GM13977 (cell line): ENCODE measurements at places on chromosomes 11 and 22.
A peak's percentile ranks its signal among the peaks of the same experiment; 100 is the strongest.

DNA sequence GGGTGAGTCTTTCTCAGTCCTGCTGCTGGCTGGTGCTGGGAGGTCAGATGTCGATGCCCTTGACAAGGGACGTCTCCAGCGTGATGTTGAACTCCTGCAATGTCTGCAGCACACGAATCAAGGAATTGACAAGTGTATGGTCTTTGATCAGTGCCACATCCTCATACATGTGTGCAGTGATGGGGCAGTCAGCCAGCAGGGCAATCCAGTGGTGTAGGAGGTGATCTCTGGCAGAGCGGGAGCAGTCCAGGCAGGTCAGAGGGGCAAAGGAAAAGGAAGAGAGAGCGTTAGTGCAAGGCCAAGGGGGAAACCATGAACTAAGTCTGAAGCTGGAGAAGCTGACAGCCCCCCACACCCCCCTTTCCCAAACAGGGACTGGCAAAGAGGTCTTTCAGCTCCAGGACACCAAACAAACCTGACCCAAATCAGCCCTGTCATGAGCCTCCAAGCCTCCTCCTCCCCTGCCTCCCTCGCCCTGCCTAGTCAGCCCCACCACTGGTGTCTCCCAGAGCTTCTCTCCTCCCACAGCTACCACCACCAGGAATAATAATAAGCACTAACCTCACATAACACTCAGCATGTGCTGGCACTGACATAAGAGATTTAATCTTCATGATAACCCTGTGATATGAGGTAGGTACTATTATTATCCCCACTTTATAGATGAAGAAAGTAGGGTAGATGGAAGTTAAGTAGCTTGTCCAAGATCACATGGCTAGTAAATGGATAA is 48.4 kb upstream of the SCUBE2 start:
- DNase-seq, result no peak

DNA sequence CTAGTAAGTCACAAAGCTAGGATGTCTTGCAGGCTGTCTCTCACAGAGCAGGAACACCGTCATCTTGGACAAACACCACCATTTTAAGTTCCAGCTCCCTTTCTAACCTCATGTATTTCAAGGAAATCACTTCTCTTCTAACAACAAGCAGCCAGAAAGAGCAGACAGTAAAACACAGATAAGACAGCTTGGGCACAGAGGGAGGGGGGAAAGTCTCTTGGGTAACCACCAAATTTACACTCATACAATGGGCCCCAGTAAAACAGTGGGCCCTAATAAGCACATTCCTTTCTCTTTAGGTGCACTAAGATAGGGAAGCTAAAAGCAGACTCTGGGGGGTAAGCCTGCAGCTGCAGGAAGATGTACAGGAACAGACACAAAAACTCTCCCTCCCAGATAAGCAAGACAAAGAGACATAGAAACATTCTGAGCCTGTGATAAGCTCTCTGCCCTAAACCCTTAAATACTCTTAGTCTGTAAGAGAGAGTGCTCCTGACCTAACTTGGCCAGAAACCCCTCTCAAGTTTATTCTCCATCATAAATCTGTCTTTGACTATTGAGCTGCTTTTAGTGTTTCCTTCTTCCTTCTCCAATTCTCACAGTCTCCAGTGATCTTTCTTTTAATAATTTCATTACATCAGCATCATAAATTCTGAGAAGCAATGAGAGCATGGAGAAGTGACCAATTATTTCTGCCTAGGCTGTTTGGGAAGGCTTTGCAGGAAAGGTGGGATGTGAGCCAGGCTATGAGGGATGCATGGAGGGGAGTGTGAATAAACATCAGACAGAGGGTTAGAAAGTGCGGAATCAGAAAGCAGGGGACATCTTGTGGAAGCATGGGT is 7.4 kb downstream of the OR10D3 start:
- no peak for DNase-seq

- peak; percentile 42 for DNase-seq
Measured at GRCh38 chr11:73931039-73931645, 19.7 kb upstream of the DNAJB13 start.

DNA sequence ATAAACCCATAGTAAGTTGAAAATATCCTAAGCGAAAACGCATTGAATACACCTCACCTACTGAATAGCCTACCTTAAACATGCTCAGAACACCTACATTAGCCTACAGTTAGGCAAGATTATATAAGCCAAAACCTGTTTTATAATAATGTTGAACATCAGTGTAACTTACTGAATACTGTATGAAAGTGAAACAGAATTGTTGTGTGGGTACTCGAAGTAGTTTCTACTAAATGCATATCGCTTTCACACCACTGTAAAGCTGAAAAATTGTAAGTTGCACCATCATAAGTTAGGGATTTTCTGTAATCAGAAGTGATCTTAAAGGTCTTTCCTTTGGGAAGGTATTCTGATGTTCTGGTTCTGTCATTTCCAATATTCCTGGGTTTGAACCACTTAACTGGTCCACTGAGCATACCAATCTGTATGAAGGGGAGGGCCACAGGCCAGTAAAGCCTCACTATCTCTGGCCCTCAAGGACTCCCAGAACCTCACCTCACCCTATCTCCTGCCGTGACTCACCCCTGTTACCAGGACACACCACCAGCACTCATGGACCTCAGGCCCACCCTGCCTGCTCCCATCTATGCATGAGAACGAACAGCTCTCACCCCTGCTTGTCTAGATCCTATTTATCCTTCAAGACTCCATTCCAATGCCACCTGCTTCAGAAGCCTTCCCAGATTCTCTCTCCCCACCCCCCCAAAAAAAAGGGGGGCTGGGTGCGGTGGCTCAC is 70.0 kb downstream of the NAT10 start:
- no peak for DNase-seq

- DNase-seq, result no peak
Measured at GRCh38 chr11:65503949-65504673, 5.3 kb downstream of the MALAT1 start.

DNA sequence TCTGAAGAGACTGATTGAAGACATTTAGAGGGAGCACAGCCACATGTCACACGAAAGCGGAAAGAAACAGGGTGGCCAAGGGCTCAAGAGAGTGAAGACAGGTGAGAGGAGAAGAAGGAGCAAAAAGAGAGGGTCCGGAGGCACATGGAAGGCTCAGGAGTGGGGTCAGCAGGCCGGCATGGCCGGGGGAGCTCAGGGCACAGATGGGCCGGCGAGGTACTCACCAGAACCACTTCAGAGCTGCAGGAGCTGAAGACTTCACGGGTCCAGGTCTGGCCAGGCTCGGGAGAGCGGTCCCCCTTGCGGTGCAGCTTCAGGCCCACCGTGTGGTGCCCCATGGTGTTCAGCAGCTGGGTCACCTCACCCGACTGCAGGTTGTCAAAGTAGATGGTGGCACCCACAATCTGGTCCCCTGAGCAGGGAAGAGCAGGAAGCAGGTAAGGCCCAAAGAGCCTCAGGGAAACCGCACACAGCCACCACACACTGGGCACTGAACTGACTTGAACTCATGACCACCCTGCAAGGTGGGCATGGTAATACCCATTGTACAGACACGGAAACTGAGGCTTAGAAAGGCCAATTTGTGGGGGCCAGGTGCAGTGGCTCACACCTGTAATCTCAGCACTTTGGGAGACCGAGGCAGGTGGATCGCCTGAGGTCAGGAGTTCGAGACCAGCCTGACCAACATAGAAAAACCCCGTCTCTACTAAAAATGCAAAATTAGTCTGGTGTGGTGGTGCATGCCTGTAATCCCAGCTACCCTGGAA is 11.6 kb downstream of the AHNAK start:
- DNase-seq, result no peak

- DNase-seq, result peak; percentile 70
Measured at GRCh38 chr22:41862160-41862529, 29.2 kb downstream of the SREBF2 start.

DNA sequence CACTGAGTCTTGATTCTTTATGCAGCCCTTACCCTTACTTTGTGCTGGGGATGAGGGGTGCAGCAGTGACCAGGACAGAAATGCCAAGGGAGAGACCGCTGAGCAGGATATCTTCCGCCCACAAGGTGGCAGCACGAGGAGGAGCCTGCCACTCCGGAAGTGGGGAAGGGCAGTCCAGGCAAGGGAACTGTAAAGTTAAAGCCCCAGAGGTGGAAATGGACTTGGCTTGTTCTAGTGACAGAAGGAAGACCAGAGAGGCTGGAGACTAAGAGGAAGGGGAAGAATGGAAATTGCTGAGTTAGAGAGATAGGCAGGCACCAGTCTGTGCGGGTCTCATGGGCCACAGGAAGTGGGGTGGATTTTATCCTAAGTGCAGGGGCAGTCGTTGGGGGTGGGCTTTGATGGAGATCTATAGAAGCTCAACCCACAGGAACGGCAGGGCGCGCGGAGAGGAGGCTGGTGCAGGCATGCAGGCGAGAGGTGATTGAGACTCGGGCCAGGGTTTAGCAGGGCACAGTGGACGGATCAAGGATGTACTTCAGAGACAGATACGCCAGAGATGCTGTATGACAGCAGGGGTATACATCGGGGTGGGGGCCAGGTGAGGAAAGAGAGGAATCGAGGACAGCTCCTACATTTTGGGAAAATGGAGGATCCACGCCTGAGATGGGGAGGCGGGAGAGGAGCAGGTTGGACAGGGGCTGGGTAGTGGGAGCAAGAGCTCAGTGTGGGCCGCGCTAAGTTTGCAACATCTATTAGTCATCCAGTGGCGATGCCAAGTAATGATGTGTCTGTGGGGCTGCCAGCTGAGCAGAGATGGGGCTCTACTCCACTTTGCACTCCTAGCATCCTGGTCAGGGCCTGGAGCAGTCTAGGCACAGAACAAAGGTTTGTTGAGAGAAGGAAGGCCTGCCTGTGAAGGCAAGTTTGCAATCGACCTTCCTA is 3.3 kb upstream of the GRK2 start:
- DNase-seq, result peak; percentile 93

GRCh38 chr11:14642873-14643696 is 519 bp upstream of the PDE3B start:
- no peak for DNase-seq

- peak; percentile 25 for DNase-seq
Measured at GRCh38 chr11:82978422-82979099, 77.0 kb downstream of the DDIAS start.

- no peak for DNase-seq
Measured at GRCh38 chr22:42630901-42631602, 9.3 kb downstream of the ATP5MGL start.

DNA sequence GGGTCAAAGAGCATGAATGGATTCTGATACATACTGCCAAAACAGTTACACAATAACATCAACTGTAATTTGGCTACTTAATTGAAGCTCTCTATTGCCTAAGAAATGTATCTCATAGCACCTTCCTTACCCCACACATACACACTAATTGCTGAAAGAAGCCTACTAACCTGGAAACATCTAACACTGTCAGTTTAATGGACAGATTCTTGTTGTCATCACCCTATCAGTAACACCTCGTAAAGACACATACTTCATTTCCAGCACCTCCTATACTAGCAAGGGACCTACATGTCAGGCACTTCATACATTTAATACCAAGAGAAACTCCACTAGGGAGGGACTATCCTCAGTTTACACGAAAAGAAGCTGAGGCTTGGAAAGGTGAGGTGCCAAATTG is 9.9 kb downstream of the NAP1L4 start:
- no peak for DNase-seq

GRCh38 chr11:7749456-7749855 is 43.2 kb upstream of the OVCH2 start:
- no peak for DNase-seq

DNA sequence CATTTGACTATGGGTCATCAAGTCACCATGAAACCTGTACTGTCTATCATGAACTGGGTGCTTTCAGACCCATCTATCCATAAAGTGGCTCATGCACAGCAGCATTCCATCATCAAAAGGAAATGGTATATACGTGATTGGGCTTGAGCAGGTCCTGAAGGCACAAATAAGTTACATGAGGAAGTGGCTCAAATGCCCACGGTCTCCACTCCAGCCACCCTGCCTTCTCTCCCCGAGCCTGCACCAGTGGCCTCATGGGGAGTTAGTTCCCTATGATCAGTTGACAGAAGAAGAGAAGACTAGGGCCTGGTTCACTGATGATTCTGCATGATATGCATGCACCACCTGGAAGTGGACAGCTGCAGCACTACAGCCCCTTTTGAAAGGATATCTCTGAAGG is 312.5 kb downstream of the TENM4 start:
- DNase-seq, result no peak

GRCh38 chr11:85115798-85116197 is 511.3 kb downstream of the DLG2 start:
- DNase-seq, result no peak

GRCh38 chr11:133598906-133599305 is 66.6 kb upstream of the OPCML start:
- no peak for DNase-seq
